ENCODE measurements at places on chromosomes 16 and 17.
A peak's percentile ranks its signal among the peaks of the same experiment; 100 is the strongest.

- no peak for DNase-seq
Observed at GRCh38 chr17:79504181-79504605, 106.7 kb downstream of the RBFOX3 start.

- DNase-seq = no peak
Observed at GRCh38 chr17:19487024-19487600, 46.5 kb upstream of the SLC47A1 start.

DNA sequence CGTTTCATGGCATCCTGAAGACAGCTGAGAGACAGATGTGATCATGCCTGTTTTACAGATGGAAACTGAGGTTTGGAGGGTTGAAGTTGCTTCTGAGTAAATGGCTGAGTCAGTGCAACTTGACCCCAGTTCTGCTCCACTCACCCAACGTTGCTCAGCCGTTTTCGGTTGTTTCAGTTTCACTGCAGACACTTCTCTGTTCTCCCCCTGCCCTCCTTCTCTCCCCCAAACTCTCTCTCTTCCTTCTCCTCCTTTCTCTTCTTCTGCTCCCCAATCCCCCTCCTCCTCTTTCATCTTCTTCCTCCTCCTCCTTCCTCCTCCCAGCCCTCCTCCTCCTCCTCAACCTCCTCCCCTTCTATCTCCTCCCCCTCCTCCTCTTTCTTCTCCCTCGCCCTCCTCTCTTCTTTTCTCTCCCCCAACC is 9.4 kb upstream of the CEP20 start:
- DNase-seq = no peak

DNA sequence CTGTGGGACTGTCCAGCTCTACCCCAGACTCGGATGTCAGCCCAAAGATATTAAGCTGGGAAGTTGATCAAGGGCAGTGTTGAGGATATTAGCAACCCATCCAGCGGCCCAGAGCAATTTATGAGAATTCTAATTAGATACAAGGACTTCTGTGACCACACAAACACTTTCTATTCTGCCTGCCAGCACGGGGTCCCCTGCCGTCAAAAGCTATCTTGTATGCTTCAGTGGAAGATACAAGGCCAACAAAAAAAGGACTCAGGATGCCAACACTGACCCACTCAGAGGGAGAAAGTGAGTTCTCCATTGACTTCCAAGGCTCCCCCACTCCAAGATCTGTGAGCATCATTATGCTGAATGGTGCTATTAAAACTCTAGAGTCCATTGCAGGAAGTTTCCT is 390.7 kb downstream of the GRIN2A start:
- no peak for DNase-seq

GRCh38 chr16:26765087-26765486 is 301.6 kb upstream of the C16orf82 start:
- no peak for DNase-seq

- no peak for DNase-seq
Observed at GRCh38 chr17:8267480-8268147, 18.5 kb downstream of the PFAS start.

DNA sequence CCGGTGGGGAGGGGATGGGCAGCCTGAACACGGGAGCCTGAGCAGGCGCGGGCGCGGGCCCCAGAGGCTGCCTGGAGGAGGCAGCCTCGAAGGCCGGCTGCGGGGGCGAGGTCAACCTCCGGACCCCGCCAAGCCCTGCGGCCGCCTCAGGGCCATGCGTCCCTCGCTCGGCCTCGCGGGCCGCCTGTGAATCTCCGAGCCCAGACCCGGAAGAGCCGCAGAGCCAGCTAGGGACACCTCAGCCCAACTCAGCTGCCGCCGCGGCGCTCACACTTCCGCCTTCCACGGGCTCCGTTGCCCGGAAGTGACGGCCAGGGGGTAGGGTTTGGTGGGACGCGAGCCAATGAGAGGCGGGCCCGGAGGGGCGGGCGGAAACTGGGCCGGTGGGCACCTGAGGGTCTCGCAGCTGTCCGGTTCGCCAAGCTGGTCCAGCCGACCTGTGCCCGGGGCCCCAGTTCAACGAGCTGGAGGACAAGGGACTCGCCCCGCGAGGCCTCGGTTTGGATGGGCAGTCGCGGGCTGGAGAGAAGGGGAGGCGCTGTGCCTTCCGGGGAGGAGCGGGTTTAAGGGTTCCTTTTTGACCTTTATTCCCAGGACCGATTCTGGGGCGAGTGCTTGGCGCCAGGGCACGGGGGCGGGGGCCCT is at the start of gene SLC38A10:
Gene SLC38A10 (minus strand): TSS at position 277 of the 645 bp plus-strand sequence. CDS start 386 bp downstream, outside the sequence.
- DNase-seq = peak; percentile 39

GRCh38 chr17:70378076-70378475 is 208.7 kb downstream of the KCNJ2 start:
- no peak for DNase-seq

DNA sequence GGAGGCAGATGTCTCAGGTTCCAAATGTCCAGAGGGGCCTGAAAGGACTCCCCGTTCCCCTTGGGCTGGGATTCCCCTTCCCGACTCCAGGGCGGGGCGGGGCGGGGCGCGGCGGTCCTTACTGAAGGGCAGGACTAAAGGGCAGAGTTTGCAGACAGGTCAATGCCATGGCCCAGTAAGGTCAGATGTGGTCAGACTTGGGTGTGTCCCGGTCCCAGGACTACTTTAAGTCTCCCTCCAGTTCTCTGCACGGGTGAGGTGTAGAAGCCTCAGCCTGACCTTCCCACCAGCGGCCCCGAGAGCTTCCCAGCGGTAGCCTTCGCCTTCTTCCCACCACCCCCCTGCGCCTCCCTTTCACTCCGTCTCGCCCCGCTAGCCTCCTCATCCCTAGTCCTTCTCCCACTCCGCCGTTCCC is 532 bp downstream of the KDM6B start:
- DNase-seq = no peak

GRCh38 chr17:79690988-79691836 is 39.5 kb upstream of the ENPP7 start:
- DNase-seq = no peak

- DNase-seq = no peak
Observed at GRCh38 chr16:83878838-83879237, 20.1 kb upstream of the MLYCD start.

DNA sequence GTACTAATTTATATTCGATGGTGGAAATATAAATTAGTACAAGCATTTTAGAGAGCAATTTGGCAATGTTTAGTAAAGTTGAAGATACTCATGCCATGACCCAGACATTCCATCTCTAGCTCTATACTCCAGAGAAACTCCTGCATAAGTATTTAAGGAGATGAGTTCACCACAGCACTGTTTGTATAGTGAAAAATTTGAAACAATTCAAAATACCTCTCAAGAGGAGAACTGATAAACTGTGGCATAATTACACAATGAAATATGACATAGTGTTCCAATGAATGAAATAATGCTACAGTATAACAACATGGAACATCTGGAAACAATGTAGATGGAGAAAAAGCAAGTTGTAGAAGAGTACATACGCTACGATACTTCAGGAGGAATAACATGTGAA is 48.6 kb upstream of the IRX3 start:
- no peak for DNase-seq

DNA sequence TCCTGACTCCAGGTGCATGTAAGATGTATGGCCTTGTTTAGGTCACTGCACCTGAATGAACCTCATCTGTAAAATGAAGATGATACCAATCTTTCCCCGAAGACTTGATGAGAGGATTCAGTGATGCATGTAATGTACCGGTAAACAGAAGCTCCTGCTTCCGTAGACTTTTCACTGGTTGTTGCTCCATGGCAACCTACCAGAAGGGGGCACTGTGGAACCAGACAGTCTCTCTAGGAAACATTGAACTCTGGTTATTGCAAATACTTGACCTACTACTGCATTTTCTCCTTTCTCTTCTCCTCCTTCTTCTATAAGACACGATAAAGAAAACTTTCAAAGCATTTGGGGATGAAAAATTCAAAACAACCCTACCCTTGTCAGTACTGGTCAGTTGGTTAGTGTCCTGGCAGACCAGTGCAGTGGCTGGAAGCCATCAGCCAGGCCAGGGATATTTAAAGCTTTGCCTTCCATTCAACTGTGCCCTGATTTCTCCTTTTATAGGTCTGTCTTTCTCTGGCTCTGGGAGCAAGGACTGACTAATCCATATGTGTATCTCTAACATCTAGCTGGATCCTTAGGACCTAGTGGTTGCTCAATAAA is 667.4 kb upstream of the SALL1 start:
- no peak for DNase-seq

- no peak for DNase-seq
Observed at GRCh38 chr17:80086081-80086480, 15.3 kb upstream of the GAA start.

DNA sequence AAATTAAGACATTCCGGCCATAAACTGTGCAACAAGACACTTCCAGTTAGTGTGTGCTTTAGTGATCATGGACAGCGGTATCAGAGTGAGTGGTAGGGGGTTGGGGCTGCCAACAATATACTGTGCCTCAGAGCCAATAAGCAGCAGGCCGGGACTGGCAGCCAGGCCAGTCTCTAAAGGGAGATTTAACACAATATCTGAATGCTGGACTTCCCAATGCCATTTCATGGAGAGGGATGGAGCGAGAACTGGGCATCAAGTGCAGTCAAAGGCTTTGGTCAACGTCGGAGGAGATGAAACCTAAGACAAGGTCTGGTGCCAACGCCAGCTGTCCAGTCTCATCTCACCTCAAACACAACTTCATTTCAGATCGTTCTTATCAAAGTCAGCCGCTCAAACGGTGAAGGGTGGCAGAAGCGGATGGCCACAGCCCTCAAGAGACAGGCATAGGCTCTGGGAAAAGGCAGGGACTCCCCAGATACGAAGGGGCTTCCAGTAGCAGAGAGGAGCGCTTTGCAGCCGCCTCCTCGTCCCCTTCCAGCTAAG is 935 bp downstream of the USP32 start:
- DNase-seq = no peak

GRCh38 chr16:87855852-87856715 is 13.2 kb downstream of the SLC7A5 start:
- no peak for DNase-seq

GRCh38 chr17:73533127-73533526 is 111.1 kb downstream of the SDK2 start:
- no peak for DNase-seq

DNA sequence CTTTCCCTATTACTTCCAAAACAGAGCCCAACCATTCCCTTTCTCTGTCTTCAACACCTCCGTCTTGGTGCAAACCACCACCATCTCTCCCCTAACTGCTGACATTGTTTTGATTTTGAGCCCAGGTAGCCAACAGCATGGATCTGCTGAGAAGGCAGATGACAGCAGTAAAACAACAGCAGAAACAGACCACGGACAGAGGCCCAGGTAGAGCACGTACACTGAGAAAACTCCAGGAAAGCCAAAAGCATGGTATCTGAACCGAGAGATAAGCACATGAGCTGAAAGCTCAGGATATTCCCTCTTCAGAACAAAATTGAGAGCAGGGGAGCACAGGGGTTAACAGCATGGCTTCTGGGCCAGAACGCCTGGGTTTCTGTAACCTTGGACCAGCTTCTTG is 18.9 kb upstream of the MAP3K14 start:
- no peak for DNase-seq

DNA sequence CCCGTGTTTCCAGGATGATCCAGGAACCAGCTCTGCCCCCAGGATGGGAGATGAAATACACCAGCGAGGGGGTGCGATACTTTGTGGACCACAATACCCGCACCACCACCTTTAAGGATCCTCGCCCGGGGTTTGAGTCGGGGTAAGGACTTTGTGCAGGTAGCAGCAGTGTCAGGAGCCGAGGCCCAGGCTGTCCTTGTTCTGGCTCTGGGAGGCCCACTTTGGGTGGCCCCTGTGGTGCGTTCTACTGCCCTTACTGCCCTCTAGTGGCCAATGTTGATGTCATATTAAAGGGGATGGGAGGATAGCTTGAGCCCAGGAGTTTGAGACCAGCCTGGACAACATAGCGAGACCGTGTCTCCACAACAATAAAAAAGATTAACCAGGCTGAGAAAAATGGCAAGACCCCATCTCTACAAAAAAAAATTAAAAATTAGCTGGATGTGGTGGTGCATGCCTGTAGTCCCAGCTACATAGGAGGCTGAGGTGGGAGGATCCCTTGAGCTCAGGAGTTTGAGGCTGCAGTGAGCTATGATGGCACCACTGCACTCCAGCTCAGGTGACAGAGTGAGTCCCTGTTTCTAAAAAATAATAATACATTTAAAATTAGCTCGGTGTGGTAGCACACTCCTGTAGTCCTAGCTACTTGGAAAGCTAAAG is 20.9 kb upstream of the CLEC18A start:
- no peak for DNase-seq

DNA sequence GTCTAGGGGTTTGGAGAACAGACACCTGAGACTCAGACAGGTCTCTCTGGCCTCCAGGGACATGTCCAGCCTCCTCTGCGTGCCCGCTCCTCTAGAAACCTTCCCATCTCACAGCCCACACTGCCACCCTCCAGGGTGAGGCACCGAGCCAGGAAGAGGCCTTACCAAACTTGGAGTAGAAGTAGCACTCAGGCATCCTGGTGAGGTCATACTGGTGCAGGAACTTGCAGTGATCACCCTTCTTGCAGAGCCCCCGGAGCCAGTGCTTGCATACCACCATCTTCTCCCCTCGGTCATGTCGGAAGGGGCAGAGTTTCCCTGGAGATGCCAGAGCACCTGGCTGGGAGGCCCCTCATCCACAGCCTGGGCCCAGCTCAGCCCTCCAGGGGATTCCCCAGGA is 4.2 kb downstream of the CPSF4L start:
- no peak for DNase-seq

DNA sequence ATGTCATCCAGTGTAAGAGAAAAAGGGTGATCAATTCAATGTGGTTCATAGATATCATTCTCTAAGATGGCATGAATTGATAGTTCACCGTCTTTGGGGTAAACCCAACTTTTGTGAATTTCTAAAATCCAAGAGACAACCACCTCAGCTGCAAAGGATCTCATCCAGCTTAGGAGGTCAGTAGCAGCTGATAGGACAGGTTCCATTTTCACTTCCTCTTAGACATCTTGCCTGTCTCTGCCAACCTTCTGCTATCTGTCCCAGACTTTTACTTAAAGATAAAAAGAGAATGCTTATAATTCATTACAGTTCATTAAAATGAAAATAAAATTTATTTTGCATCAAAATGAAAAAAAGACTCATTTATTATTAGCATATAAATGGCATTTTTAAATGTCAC is 468.2 kb downstream of the XYLT1 start:
- DNase-seq = no peak

GRCh38 chr17:4142107-4142900 is 526 bp downstream of the ZZEF1 start:
- no peak for DNase-seq

GRCh38 chr17:55644346-55644745 is 78.3 kb downstream of the TMEM100 start:
- no peak for DNase-seq

GRCh38 chr17:19392303-19392702 is 5.3 kb upstream of the MFAP4 start:
- DNase-seq = no peak
